Hematopoietic multipotent progenitor cell treated with erythropoietin and hydrocortisone succinate and interleukin-3 and kit ligand, for 4 days (in vitro differentiated cells): ENCODE measurements at places on chromosomes 5 and 9.

GRCh38 chr9:104740621-104741020, 6.9 kb upstream of the NIPSNAP3A start:
- no peak for DNase-seq

DNA sequence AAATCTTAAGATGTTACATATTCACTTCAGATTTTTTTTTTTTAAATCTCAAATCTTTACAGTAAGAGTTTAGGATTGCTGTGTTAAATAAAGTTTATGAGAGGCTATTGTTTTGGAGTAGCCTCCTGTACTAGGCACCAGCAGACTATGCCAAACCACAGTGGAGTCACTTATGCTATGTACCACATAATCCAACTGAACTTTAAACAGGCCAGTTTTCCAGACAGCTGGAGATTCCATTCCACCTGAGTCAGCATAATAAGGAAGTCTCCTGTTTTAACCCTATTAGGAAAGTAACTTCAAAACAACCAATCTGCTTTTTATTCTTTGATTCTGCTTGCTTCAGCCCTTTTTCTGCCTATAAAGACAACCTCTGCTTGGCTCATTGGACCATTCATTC, 205.2 kb downstream of the CSNK1G3 start:
- DNase-seq, result no peak

DNA sequence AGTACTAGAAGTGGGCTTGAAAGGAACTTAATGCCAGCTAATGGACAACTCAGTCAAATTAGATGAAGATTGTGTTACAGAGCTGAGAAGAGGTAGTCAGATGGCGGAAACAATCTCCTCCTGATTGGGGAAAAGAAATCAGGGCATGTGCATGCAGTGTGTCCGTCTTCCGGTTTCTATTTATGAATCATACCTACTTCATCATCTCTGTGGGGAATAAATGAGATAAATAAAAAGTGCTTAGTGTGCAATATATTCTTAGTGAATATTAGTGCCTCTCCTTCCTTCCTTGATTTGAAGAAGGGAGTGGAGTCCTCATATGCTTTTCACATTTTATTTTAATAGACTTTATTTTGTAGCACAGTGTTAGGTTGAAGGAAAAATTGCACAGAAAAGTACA, 108.7 kb upstream of the NFIL3 start:
- DNase-seq, result no peak

DNA sequence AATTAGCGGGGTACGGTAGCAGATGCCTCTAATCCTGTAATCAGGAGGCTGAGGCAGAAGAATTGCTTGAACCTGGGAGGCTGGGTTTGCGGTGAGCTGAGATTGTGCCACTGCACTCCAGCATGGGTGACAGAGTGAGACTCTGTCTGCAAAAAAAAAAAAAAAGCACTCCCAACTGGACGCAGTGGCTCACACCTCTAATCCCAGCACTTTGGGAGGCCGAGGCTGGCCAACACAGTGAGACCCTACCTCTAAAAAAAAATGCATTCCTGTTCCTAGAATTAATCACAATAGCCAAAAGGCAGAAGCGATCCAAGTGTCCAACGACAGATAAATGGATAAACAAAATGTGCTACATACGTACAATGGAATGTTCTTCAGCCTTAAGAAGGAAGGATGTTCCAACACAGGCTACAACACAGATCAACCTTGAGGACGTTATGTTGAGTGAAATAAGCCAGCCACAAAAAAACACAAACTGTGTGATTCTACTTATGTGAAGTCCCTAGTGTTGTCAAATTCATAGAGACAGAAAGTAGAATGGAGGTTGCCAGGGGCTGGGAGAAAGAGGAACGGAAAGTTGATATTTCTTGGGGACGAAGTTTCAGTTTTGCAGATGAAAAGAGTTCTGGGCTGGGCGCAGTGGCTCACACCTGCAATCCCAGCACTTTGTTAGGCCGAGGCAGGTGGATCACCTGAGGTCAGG, 13.8 kb downstream of the FAM78A start:
- no peak for DNase-seq

- DNase-seq, result no peak
Observed at GRCh38 chr9:124298646-124299235, 41.0 kb downstream of the NEK6 start.

- no peak for DNase-seq
Observed at GRCh38 chr5:174535669-174536068, 188.7 kb upstream of the MSX2 start.

DNA sequence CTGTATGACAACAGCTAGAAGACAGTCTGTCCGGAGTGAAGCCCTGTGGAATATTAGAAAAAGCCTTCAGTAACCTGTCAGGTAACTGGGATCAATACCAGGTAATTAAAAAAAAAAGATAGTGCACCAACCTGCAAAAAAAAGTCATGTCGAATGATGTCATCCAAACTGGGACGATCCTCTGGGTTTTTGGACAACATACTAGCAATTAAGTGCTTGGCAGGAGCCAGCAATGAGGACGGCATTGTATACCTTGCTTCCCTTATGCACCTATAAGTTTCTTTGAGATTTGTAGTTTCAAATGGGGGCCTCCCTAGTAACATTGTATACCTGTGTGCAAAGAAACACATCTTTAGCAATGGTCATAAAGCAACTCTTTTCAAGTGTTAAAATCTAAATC, 2.8 kb downstream of the PLK2 start:
- DNase-seq, result no peak

DNA sequence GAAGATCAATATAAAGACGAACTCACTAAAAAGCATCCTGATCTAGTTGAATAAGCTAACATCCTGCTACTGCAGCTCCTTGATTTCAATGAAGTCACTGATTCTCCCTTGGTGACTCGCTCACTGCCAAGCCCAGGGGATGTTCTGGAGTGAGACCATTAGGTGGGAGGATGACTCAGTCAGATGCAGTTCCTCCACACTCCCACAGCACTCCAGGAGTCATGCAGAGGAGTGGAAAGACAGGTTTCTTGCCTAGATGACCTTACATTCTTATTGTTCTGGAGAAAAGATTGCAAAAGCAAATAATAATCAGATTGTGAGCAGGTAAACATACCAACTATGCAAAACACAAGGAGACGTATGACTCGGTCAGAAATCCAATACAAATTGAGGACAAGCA, 15.3 kb downstream of the GCNT4 start:
- DNase-seq, result no peak

- peak; percentile 13 for DNase-seq
Observed at GRCh38 chr5:67353500-67354450, 157.2 kb upstream of the CD180 start.
